ENCODE measurements at places on chromosomes 6 and 20.

DNA sequence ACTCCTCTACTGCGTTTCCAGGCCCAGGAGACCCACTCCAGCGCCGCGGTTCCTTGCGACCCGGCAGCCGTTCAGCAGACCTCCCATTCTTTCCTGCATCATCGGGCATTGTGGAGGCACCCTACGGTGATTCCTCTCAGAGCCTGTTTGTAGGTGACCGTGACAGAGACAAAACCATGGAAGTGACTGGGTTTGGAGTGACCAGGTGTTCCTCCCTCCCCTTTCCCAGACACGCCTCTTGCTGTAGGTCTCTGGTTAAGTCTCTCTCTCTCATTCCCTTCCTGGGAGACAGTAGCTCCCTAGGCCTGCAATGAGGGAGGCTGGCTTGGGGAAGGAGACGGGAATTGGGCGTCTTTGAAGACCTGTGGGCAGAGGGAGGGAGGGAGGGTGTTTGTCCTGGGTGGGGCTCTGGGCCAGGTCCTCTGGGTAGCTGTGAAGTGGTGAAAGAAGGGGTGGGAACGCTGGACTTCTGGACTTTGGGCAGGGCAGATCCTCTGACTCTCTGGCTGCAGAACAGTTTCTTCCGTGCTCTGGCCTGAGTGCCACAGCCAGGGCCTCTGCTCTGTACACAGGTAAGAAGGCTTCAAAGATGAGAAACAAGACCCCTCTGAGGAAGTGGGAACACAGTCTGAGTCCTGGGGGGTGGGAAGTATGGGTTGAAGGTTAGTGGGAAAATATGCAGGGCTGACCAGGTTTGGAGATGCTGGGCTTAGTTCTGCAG is 763 bp downstream of the KLC4 start:
- DNase-seq, result no peak

GRCh38 chr6:121436960-121437850 is 1.8 kb downstream of the GJA1 start:
- peak; percentile 14 for DNase-seq

- no peak for DNase-seq
Observed at GRCh38 chr6:35031611-35032529, 109.3 kb downstream of the TCP11 start.

DNA sequence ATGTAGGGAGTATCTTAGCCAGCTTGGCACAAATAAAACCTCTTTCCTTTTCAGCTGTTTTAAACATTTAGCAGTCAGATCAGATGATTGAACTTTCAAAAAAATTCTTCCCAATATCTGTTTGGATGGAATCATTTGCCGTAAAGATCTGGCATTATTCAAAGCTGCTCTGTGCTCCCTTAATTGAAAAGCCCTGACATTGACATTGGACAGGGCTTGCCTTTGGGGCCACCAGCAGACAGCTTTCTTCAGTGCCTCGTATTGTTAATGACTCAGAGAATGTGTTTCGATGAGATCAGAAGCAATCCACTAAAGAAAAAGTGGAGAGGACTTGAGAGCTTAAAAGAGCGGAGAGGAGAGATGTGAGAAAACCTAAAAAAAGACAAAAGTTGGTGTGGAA is 343.5 kb downstream of the NRN1 start:
- no peak for DNase-seq

- no peak for DNase-seq
Observed at GRCh38 chr6:117515326-117515725, 32.9 kb downstream of the DCBLD1 start.

- no peak for DNase-seq
Observed at GRCh38 chr6:170088582-170088955, 202.3 kb downstream of the DLL1 start.

DNA sequence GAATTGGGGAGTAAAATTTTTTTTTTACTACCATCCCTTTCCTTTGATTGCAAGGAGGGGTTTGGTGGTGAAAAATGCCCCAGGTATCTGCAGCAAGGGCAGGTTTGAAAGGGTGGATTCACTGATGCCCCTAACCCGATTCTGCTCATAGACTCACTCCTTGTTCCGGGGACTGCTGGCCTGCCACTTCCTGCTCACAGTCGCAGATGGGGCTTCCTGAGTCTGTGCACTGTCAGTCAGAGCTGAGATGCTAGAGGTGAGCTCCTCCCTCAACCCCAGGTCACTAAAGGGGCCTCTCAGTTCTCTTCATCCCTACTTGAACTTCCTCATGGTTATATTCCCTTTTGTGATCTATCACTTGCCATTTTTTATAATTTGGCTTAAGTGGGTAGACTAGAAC is 357.9 kb downstream of the FARS2 start:
- no peak for DNase-seq

- DNase-seq, result no peak
Observed at GRCh38 chr6:32973144-32974015, 5.0 kb downstream of the BRD2 start.

GRCh38 chr20:836190-836589 is 2.7 kb downstream of the FAM110A start:
- no peak for DNase-seq

DNA sequence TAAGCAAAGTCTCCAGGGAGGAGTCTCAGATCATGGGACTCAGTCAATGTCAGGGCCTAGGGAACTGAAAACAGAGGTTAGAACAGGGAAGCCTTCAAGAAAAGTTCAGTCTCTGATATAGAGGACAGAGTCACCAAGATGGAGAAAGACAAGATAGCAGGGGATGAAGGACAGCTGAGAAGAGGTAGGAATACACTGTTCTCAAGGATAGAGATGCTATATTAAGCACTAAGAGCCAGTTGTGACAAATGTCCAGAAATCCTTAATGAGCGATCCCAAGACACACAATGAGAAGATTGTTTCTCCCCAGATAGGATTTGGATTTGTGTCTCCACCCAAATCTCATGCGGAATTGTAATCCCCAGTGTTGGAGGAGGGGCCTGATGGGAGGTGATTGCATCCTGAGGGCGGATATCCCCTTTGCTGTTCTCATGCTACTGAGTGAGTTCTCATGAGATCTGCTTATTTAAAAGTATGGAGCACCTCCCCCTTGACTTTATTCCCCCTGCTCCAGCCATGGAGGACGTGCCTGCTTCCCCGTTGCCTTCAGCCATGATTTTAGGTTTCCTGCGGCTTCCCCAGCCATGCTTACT is 168.2 kb downstream of the AKAP7 start:
- DNase-seq, result no peak
